ENCODE measurements at places on chromosomes 7 and 10.

DNA sequence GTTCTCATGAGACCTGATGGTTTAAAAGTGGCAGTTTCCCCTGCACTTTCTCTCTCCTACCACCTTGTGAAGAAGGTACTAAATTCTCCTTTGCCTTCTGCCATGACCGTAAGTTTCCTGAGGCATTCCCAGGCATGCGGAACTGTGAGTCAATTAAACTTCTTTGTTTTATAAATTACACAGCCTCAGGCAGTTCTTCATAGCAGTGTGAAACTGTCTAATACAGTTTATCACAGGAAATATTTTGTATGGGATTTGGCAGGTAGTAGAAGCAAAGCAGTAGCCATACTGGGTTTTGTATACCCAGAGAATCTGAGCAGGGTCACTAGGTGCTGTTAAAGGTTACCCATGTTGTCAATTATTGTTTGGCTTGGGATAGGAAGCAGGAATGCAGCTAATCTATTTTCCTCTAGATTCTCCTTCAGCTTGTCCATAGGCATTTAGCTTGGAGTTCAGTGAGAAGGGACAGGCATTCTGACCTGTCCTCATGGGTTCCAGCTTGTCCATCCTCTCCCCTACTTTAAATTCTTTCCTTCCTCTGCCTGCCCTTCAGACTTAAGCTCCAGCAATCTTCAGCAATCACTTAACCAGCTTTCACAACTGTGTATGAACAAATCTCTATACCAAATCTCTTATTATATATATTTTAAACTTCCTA, 186.7 kb downstream of the PCLO start:
- DNase-seq: no peak

DNA sequence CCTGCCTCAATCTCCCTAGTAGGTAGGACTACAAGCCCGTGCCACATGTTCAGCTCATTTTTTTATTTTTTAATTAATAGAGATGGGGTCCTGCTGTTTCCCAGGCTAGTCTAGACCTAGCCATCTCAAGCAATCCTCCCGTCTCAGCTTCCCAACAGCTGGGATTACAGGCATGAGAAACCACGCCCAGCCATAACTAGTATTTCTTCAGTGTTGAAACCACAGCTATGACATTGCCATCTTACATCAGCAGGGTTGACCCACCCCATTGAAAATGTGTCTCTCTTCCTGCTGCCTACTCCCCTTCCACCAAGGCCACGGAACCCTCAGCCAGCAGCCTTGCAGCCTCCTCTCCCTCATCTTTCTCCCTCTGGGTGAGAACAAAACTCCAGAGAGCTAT, 62.1 kb upstream of the ZNF746 start:
- DNase-seq: no peak

DNA sequence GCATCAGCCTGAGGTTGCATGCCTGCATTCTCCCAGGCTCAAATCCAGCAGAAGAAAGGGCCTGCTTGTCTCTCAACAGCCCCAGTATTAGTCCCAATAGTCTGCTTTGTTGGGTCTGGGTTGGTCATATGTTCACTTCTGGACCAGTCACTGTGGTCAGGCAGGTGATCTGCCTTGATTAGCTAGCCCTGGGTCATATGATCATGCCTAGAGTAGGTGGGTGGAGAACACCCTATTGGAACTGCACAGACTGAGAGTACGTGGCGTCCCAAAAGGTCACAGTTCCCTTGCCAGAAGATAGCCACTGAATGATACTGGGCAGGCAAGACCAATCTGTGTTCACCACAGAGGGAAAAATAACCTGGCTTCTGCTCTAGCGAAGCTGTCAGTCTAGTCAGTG, 80.1 kb downstream of the SH2D4B start:
- no peak for DNase-seq

DNA sequence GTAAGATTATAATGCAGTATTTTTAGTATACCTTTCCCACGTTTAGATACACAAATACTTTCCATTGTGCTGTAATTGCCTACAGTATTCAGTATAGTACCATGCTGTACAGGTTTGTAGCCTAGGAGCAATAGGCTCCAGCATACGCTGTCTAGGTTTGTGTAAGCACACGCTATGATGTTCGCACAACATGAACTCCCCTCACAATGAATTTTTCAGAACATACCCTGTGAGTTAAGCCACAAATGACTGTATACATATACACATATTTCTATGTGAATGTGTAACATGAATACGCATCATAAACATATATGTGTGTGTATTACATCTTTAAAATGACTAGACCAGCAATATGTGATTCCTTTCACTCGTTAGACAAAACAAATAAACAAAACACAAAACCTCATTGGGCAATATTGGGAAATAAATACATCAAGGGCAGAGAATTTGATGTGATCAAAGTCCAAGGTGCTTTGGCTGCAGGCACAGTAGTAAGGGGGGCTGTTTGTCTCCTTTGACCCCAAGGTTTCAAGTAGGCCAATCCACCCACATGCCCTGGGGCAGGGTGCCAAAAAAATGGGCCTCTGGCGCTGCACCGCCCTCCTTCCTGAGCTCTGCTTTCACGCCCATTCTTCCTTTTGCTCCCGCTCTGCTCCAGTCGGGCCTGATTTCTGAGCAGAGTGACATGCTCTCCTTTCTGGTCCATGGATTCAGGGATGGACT, 33.9 kb downstream of the CHN2 start:
- no peak for DNase-seq

DNA sequence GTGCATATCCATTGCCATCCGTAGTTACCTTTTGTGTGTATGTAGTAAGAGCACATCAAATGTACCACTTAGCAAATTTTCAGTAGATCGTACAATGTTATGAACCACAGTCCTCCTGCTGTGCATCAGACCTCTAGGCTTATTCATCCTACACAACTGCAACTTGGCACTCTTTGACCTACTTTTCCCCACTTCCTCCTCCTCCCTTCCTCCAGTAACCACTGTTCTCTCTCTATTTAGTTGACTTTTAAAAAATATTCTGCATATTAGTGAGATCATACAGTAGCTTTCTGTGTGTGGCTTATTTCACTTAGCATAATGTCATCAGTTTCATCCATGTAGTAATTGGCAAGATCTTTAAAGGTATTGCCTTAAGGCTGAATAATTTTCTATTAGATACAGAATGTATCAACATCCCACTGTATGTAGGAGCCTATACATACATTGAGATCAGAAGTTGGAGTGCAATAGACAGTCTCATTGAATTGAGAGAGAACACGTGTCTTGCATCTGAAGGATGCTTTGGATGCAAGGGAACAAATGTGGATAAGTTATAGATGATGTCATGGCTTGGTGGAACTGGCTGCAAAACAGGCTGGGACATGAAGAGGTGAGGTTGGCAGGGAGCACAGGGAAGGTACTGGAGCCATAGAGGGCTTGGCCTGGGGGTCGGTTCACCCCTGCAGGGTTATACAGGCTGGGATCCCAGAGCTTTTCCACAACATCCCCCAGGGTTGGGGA, 83.0 kb upstream of the FAM180A start:
- DNase-seq: no peak

- DNase-seq: no peak
Measured at GRCh38 chr10:132765435-132765834, 20.5 kb downstream of the NKX6-2 start.

GRCh38 chr7:27999829-28000228, 180.8 kb downstream of the JAZF1 start:
- DNase-seq: no peak

Measured in NCI-H1436 (cell line).